NCI-H446 (cell line): ENCODE measurements at places on chromosomes 5 and 9.

- DNase-seq = no peak
Observed at GRCh38 chr5:111461255-111461671, 51.1 kb downstream of the STARD4 start.

- DNase-seq = no peak
Observed at GRCh38 chr9:114411452-114411851, 23.7 kb upstream of the AKNA start.

- DNase-seq = no peak
Observed at GRCh38 chr5:125112196-125112595, 365.8 kb upstream of the ZNF608 start.

DNA sequence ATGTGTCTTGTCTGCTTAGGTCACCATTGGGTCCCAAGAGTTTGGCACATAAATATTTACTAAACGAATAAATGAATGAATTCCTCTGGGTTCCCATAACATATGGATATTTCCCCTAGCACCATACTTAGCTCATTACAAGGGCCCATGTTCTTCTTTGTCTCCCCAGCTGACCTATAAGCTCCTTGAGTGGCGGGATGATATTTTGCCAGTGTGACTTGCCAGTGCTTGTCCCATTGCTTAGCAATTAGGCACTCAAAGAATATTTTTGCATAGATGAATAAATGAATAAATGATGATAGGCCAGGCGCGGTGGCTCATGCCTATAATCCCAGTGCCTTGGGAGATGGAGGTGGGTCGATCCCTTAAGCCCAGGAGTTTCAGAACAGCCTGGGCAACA is 16.9 kb upstream of the CTNNA1 start:
- DNase-seq = no peak

DNA sequence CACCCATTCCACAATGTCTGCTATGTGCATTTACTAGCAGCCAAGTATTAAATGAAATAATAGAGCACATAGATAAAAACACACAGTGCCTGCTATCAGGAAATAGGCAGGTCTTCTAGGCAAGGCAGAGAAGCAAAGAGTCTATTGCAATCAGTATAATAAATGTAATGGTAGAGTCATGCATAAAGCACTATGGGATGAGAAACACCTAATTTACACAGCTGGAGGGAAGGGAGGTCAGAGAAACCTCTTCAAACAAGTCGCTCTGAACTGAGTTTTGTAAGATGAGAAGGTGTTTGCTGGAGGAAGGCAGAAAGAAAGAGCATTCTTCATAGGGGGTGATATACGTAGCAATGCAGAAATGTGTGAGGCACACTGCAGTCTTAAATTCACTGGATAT is 341.0 kb upstream of the DMAC1 start:
- DNase-seq = no peak

DNA sequence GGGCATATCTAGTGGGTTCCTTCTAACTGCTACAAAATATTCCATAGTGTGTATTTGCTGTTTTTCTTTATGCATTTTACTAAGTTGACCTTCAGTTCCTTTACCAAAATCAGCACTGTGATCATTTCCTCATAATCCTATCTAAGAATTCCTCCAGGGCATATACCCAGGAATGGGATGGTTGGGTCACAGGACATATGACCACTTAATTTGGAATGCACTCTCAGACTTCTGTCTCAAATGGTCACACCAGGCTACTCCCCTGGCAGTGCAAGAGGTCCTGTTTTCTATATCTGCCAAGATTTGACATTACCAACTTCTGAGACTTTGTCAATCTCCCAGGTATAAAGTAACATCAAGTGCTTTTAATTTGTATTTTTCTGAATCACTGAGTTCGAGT is 63.9 kb downstream of the ADAMTS12 start:
- no peak for DNase-seq
